ENCODE measurements at places on chromosomes 11 and 22. TPM values are rescaled to one million over a fixed set of nuclear protein-coding genes. Genes with fewer than 3 reads are reported as not detected.

DNA sequence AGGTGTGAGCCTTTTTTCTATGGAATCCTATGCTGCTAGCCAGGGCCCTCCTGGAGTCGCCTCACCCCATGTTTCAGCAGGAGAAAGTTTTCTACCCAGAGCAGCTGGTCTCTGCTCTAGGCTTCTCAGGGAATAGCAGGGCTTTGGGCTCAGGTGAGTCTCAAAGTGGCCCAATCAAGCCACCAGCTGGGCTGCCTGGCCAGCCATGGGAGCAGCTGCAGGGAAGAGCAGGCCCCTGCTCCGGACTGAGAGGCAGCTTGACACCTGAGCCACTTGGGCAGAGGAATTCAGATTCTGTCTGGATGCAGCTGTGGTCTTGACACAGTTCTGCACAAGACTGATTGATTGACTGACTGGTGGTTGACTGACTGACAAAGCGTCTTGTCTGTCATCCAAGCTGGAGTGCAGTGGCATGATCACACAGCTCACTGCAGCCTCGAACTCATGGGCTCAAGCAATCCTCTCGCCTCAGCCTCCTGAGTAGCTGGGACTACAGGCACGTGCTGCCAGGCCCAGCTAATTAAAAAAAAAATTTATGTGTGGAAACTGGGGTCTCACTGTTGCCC lies 57.5 kb upstream of the ARFGAP3 start:
- DNase-seq: no peak
- H3K27me3 ChIP-seq: no peaks in the 10 kb centered on the region
- peaks cover 3% of the 10 kb centered on the region for H3K4me1 ChIP-seq
- H3K36me3 ChIP-seq: no peaks in the 10 kb centered on the region
- no peak overlapping the region for H3K4me3 ChIP-seq

DNA sequence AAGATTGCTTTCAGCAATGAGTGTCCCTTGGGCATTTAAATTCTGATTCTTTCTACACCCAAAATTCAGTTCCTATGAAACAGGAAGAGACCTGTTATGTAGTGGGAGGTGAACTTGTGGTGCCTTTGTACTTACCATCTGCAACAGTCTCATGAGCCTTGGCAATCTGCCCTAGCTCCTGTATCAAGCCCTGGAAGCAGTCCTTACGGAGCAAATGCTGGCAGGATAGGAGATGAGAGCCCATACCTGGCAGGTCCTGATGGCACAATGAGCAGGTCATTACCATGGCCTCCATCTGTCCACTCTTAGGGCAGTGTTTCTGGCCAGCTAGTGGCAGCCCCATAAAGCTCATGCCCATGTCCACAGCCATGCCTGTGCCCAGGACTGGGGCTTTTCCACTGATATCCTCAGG lies 10.8 kb downstream of the TRIM66 start:
- H3K27me3 ChIP-seq: no peaks in the 10 kb centered on the region
- no peak overlapping the region for H3K27ac ChIP-seq
- peak; percentile 43 for DNase-seq
- H3K4me1 ChIP-seq: peaks cover 9% of the 10 kb centered on the region

DNA sequence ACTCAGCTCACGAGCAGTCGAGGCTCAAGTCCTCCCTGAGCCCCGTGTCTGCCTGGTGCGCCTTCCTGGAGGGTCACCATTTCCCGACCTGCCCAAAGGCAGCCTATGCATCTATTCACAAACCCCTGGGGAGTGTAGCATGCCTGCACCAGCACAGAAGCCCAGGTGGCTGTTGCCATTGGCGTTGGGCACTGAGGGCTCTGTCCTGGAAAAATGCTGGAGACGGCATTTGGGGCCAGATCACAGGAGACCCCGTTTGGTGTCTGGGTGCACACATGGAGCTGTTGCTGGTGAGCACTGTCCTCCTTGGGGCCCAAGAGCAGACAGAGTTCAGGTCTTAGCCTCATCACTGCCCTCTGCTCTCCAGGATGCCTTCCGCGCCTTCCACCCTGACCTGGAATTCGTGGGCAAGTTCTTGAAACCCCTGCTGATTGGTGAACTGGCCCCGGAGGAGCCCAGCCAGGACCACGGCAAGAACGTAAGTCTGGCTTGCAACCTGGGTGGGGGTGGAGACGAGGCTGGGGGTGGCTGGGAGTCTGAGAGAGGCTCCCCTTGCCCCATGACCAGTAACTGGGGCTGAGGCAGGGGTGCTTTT lies 9.4 kb downstream of the FADS2 start:
- H3K4me3 ChIP-seq: no peak overlapping the region
- no peaks in the 10 kb centered on the region for H3K27me3 ChIP-seq
- peaks cover 34% of the 10 kb centered on the region for H3K4me1 ChIP-seq
- H3K36me3 ChIP-seq: no peaks in the 10 kb centered on the region
- DNase-seq: no peak

- peak; percentile 4 for DNase-seq
- H3K4me1 ChIP-seq: no peaks in the 10 kb centered on the region
- H3K36me3 ChIP-seq: no peaks in the 10 kb centered on the region
- H3K4me3 ChIP-seq: no peak overlapping the region
Measured at GRCh38 chr22:47369020-47369419, 606.6 kb downstream of the TBC1D22A start.

GRCh38 chr11:121499405-121499804 lies 46.6 kb upstream of the SORL1-AS1 start:
- DNase-seq: no peak
- H3K4me1 ChIP-seq: peaks cover 9% of the 10 kb centered on the region
- H3K4me3 ChIP-seq: no peak overlapping the region
- H3K36me3 ChIP-seq: no peaks in the 10 kb centered on the region
- no peaks in the 10 kb centered on the region for H3K27me3 ChIP-seq
- no peak overlapping the region for H3K27ac ChIP-seq

- no peaks in the 10 kb centered on the region for H3K27me3 ChIP-seq
- H3K4me1 ChIP-seq: no peaks in the 10 kb centered on the region
- no peaks in the 10 kb centered on the region for H3K36me3 ChIP-seq
- H3K27ac ChIP-seq: no peak overlapping the region
- DNase-seq: no peak
Measured at GRCh38 chr11:101466352-101466751, 117.5 kb downstream of the TRPC6 start.

- no peak overlapping the region for H3K27ac ChIP-seq
- H3K27me3 ChIP-seq: no peaks in the 10 kb centered on the region
- no peaks in the 10 kb centered on the region for H3K36me3 ChIP-seq
- H3K4me1 ChIP-seq: no peaks in the 10 kb centered on the region
Measured at GRCh38 chr22:45082795-45083194, 73.0 kb upstream of the PHF21B start.

GRCh38 chr11:73965764-73966121 lies 14.9 kb downstream of the DNAJB13 start:
- no peak overlapping the region for H3K4me3 ChIP-seq
- H3K27ac ChIP-seq: no peak overlapping the region
- no peaks in the 10 kb centered on the region for H3K27me3 ChIP-seq

HBD gene
- total RNA-seq: not detected

DNA sequence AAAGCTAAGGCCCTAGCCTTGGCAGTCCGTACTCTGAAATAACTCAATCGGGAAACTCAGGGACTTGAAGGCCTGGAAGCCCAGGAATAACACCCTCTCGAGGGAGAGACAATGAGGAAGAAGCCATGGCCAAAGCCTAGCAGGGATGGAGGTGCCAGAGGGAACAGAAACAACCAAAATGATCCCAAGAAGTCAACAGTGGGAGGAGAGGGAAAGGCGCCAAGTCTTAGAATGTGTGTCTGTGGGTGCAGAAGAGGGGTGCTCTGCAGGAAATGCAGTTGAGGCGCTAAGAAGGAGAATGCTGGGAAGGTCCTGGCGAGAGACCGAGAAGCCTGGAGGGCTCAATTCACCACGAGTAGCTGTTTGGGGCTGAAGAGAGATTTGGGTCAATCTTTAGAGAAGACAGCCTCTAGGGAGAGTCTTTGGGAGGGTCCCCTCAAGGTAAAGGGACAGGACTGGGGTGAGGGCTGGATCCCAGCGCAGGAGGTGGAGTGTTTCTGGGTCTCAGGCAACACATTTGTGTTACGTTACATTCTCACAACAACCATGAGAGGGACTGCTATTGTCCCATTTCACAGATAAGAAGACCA lies 760 bp upstream of the MAPK8IP1 start:
- H3K36me3 ChIP-seq: no peaks in the 10 kb centered on the region
- H3K4me3 ChIP-seq: no peak overlapping the region
- no peaks in the 10 kb centered on the region for H3K4me1 ChIP-seq
- no peak for DNase-seq
- H3K27me3 ChIP-seq: no peaks in the 10 kb centered on the region

- no peak for DNase-seq
- peaks cover 54% of the 10 kb centered on the region for H3K4me1 ChIP-seq
- no peak overlapping the region for H3K27ac ChIP-seq
- H3K27me3 ChIP-seq: no peaks in the 10 kb centered on the region
Measured at GRCh38 chr22:46001426-46002106, 24.6 kb upstream of the WNT7B start.

DNA sequence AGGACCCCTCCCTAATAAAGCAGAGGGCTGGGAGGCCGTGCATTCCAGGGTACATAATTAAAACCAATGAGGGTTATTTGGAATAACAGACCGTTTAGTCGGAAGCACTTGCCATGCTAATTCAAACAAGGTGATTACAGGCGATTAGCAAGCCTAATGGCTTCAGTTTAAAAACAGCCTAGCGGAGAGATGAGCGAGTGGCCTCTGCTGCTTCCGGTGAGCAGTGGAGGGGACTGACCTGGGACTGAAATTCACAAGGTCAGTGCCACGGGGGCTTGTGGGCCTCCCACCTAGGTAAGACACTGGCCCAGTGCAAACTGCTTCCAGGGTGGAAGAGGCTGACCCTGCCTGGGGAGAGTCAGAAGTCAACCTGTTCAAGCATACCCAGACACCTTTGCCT lies 56.8 kb upstream of the ALX4 start:
- no peaks in the 10 kb centered on the region for H3K4me1 ChIP-seq
- no peak for DNase-seq
- no peak overlapping the region for H3K27ac ChIP-seq
- no peaks in the 10 kb centered on the region for H3K27me3 ChIP-seq
- H3K4me3 ChIP-seq: no peak overlapping the region

DNA sequence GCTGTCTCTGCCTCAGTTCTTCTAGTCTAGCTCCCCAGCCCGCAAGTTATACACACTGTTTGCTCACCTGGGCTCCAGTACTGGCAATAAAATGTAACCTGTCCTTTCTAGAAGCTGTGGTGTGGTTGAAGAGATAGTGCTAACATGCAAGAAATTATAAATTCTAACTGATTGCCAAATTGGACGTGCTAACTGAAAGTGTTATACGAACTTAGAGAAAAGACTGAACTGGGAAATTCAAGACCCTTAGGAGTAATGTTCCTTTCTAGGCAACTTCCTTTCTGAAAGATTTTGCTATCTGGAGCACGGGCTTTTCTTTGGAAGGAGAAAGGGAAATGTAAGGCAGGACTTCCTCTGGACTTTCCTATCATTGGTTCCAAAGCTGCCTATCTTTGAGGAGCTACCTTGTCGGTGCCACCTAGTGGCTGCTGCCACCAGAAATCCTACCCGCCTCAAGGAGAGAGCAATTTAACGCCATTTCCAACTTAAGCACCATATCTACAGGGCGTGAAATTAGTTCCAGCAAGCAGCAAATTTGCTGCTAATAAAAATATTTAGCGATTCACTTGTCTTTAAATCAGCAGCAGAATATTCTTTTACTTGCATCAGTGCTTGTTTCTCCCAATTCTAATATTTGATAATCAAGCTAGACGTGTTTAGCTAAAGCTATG lies 12.7 kb upstream of the TMEM218 start:
- no peak overlapping the region for H3K4me3 ChIP-seq
- H3K36me3 ChIP-seq: no peaks in the 10 kb centered on the region
- peak; percentile 80 for DNase-seq
- H3K27me3 ChIP-seq: no peaks in the 10 kb centered on the region
- peaks cover 5% of the 10 kb centered on the region for H3K4me1 ChIP-seq
- H3K27ac ChIP-seq: peak overlapping the region; percentile 11

DNA sequence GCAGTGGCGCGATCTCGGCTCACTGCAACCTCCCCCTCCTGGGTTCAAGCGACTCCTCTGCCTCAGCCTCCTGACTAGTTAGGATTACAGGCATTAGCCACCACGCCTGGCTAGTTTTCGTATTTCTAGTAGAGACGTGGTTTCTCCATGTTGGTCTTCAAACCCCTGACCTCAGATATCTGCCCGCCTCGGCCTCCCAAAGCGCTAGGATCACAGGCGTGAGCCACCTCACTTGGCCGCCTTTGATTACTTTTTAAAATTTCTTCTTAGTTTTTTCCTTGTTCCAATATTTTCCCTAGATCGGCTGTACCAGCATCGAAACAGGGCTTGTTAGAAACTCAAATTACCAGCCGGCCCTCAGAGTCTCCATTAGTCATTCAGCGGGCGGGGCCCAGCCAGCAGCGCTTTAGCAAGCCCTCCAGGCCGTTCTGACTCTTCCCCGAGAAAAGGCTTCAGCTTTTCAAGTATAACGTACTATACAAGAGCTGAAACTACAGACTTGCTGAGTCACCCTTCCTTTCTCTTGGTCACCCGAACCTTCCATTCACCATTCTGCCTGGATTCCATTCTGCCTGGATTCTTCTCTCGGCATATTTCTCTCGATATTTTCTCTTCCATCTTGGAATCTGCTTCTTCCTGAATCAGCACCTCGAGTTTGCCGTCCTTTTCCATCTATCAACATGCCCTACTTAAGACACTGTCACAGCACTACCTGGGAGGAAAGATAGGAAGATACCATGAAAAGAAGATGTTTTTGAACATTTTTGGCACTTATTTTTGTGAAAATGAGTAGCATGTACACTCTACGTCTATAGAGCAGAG lies 6.7 kb upstream of the CAPRIN1 start:
- DNase-seq: no peak
- H3K27ac ChIP-seq: no peak overlapping the region
- H3K4me1 ChIP-seq: no peaks in the 10 kb centered on the region
- H3K27me3 ChIP-seq: no peaks in the 10 kb centered on the region
- no peak overlapping the region for H3K4me3 ChIP-seq

ALDH3B2 gene
- total RNA-seq: 0.19 TPM

DNA sequence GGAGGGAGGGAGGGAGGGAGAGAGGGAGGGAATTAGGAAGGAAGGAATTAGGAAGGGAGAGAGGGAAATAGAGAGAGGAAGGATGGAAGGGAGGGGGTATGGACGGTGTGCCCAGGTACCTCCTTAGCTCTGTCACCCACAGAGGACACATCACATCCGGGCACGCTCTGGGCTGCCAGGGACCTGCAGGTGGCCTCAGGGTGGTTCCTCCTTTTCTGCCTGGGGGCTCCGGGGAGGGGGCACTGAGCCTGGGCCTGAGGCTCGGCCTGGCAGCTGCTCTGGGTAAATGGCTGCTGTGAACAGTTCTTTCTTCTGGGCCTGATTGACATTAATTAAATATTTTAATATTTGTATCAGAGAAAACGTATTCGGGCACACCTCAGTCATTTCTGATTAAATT lies 733.5 kb downstream of the BRD1 start:
- H3K4me3 ChIP-seq: no peak overlapping the region
- H3K36me3 ChIP-seq: no peaks in the 10 kb centered on the region

DNA sequence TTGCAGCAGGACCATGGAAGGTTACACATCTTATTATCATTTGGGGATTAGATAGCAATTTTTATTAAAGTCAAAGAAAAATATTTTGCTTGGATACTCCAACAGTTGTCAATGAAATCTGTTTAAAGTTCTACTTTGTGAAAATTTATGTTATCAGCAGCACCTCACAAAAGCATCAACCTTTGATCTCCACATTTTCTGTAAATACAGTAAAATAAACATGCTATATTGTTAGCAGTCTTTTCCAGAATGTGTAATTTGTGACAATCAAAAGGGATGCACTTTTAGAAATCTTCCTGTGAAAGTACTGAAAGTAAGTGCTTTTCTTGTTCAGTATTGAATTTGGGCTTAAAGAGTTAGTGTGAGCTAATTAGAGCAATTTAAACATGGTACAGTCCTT lies 4.1 kb downstream of the SLC22A25 start:
- H3K4me3 ChIP-seq: no peak overlapping the region
- H3K4me1 ChIP-seq: no peaks in the 10 kb centered on the region
- H3K36me3 ChIP-seq: no peaks in the 10 kb centered on the region
- DNase-seq: no peak

TTC28 gene
- total RNA-seq: 121 TPM

SCO2 gene
- 4.8 TPM for total RNA-seq

All from testis (tissue), 5 donors.